RKO (cell line): ENCODE measurements at places on chromosomes 3 and 15.
A peak's percentile ranks its signal among the peaks of the same experiment; 100 is the strongest.

DNA sequence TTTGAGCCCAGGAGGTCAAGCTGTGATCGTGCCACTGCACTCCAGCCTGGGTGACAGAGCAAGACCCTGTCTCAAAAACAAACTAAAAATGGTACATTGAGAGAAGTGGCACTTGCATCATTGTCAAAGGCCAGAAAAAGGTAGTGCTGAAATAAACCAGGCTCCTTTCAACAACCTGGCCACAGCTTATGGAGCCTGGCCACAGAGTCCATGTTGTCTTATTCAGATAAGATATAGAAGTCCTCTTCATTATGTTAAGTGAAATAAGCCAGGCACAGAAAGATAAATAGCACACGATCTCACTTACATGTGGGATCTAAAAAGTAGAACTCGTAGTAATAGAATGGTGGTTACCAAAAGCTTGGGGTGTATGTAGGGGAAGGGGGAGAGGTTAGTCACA is 34.8 kb downstream of the EMC4 start:
- DNase-seq, result no peak

- no peak for DNase-seq
Measured at GRCh38 chr15:81069356-81069755, 64.7 kb upstream of the CFAP161 start.

DNA sequence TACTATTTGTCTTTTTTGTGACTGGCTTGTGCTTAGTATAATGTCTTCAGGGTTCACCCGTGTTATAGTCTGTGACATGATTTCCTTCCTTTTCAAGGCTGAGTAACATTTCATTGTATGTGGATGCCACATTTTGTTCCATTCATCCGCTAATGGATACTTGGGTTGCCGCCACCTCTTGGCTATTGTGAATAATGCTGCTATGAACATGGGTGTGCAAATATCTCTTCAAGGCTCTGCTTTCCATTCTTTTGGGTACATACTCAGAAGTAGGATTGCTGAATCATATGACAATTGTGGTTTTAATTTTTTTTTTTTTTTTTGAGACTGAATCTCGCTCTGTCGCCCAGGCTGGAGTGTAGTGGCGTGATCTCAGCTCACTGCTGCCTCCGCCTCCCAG is 15.4 kb downstream of the CRTC3 start:
- peak; percentile 27 for DNase-seq

GRCh38 chr15:74897300-74897701 is 7.5 kb downstream of the MPI start:
- DNase-seq, result no peak

DNA sequence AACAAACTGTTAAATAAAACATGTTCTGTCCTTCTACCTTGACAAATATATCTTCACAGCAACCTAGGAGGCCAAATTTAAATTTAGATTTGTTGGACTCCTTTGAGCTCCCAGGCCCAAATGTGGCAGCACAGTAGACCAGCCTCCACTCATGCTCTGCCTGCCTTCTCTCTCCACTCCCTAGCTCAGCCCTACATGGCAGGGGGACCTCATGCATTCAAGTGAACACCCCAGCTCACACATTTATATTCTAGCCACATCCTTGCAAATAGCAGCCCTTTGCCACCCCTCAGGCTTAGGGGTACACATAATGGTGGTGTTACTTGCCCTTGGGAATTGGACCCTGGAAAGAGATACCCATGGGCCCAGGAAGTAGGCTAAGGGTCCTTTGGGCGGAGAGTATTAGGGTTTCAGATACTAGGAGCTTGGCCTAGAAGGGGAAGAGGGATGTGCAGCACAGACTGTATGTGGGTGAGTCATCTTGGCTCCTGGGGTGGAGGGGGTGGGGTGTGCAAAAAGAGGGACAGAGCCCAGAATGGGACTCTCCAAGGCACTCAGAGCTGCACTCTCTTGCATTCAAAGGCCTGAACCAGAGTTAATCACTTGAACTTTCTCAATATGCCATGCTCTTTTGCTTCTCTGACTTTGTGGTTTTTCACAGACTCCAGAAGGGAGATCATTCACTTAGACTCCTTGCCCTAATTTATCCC is 268.4 kb upstream of the ROPN1 start:
- no peak for DNase-seq

GRCh38 chr3:191557322-191557721 is 96.4 kb downstream of the PYDC2 start:
- no peak for DNase-seq
